ENCODE measurements at places on chromosomes 16 and 17.

GRCh38 chr17:75767881-75768280, 2.9 kb upstream of the GALK1 start:
- DNase-seq: no peak

- no peak for DNase-seq
Measured at GRCh38 chr17:4319221-4319620, 47.3 kb downstream of the UBE2G1 start.

- DNase-seq: no peak
Measured at GRCh38 chr17:68423251-68423650, 34.0 kb downstream of the WIPI1 start.

- no peak for DNase-seq
Measured at GRCh38 chr16:89110641-89111040, 17.0 kb downstream of the ACSF3 start.

- peak; percentile 72 for DNase-seq
Measured at GRCh38 chr17:67105213-67105612, 60.9 kb downstream of the CACNG1 start.

- DNase-seq: no peak
Measured at GRCh38 chr16:64362193-64362592, 759.7 kb downstream of the CDH11 start.

GRCh38 chr16:19283637-19284036, 1.9 kb upstream of the CLEC19A start:
- DNase-seq: no peak

- no peak for DNase-seq
Measured at GRCh38 chr16:1351215-1351581, 480 bp downstream of the TSR3 start.

GRCh38 chr16:2842340-2843000, 12.4 kb downstream of the ZG16B start:
- no peak for DNase-seq

GRCh38 chr17:8186446-8186786, 3.6 kb downstream of the BORCS6 start:
- no peak for DNase-seq

- DNase-seq: no peak
Measured at GRCh38 chr16:57915811-57916488, 55.0 kb downstream of the CNGB1 start.

GRCh38 chr17:49755663-49756283, 8.2 kb downstream of the FAM117A start:
- no peak for DNase-seq

DNA sequence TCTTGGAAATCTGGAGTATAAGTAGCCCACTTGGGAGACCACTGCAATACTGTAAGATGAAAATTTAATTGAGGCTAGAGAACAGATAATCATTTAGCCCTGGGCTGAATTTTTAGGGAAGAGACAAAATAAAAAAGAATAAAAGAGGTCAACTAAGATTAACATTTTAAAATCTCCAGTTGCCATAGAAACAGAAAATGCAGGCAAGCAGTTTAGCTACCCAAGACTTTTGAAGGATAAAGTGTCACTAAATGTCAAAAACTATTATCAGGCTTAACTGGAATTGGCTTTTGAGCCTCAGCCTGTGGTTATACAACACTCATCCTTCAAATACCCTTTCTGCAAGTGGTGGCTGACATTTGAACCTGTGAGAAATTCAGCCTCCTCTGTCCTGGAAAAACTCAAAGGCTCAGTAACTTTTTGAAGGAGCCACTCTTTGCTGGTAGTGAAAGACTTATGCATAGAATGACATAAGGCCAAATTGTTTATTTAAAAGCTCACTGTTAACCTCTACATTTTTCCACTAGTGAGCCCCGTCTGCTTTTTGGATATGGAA, 220.7 kb upstream of the KCNJ16 start:
- no peak for DNase-seq

- no peak for DNase-seq
Measured at GRCh38 chr17:14950686-14951085, 314.4 kb downstream of the PMP22 start.

- DNase-seq: no peak
Measured at GRCh38 chr17:33802349-33803198, 452.5 kb upstream of the CCL2 start.

DNA sequence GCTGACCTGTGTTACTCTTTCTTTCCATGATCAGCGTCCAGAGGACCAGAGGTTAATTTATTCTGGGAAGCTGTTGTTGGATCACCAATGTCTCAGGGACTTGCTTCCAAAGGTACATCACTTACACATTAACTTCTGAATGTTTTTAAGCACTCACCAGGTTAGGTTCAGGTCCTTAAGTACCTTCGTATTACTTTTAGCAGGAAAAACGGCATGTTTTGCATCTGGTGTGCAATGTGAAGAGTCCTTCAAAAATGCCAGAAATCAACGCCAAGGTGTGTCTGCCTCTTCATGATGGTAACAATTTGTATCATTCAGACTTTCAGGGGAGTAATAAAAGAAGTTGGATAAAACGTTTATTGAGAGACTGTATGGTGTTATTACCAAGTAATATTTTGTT, 3.3 kb downstream of the HERPUD1 start:
- no peak for DNase-seq

DNA sequence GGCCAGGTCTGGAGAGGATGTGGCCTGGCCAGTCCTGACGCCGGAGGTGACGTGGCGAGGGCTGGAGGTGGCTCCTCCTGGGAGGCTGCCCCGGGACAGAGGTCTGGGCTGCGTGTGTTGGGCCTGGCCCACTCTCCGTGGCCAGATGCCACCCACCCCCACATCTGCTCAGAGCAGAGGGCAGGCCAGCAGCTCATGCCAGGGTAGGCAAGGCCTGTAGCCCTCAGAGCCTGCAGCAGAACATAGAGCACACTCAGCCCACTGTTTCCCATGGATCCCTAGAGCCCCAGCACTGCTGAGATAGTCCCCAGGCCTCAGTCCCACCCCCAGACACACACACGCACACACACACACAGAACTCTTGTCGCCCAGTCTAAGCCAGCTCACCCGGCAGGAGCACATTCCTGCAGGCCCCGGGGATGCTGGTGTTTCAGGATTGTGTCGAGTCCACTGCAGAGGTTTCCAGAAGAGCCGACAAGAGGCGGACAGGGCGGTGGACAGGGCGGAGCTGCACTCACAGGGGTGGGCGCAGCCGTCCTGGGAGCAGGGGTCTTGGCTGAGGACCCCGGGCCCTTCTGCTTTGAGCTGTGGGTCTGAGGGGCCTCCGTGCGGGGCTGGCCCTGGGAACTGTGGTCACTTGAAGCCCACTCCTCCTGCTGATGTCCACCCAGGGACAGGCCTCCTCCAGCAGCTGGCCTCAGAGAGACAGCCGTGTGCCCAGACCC, 33.4 kb downstream of the SOX8 start:
- no peak for DNase-seq

- DNase-seq: no peak
Measured at GRCh38 chr16:4384509-4384942, 12.9 kb downstream of the VASN start.

Measured in AG09309 (cell line).